Stimulated activated memory B cell treated with anti-CD40 and anti-IgM and Interleukin-4, amounts not matched to agents 10 μg/mL and 1 μg/mL and 100 μg/mL, for 72 hours (primary cell): ENCODE measurements at places on chromosomes 4 and X.

DNA sequence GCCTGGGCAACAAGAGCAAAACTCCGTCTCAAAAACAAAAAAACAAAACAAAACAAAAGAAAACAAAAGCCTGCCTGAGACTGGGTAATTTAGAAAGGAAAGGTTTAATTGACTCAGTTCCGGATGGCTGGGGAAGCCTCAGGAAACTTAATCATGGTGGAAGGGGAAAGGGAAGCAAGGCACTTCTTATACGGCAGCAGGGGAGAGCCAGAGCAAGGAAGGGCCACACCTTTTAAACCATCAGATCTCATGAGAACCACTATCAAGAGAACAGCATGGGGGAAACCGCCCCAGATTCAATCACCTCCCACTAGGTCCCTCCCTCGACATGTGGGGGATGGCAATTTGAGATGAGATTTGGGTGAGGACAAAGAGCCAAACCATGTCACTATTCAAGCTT, 122.2 kb downstream of the UBE2K start:
- no peak for ATAC-seq

- no peak for ATAC-seq
These were observed 6.4 kb upstream of the DCUN1D4 start for GRCh38 chr4:51836549-51836948.

- no peak for ATAC-seq
These were observed 277.3 kb upstream of the HAND2 start for GRCh38 chr4:173807347-173807746.

DNA sequence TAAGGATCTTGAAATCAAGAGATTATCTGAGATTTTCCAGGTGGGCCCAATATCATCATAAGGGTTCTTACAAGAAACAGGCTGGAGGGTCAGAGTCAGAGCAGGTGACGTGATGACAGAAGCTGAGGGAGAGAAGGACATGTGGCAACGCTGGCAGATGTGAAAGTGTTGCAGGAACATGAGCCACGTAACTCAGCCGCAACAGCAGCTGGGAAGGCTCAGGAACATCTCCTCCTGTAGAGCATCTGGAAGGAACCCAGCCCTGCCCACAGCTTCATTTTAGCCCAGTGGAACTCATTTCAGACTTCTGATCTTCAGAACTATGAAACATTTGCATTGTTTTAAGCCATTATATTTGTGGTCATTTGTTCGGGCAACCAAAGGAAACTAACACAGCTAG, 156.3 kb upstream of the VEGFC start:
- no peak for ATAC-seq

GRCh38 chr4:122617597-122618593, 3.0 kb downstream of the IL21 start:
- ATAC-seq, result no peak

GRCh38 chr4:6942238-6942800, 32.7 kb downstream of the TBC1D14 start:
- peak; percentile 69 for ATAC-seq

GRCh38 chr4:38097818-38098217, 137.6 kb downstream of the PTTG2 start:
- no peak for ATAC-seq

GRCh38 chr4:151538963-151539362, 130.0 kb downstream of the FHIP1A start:
- ATAC-seq, result no peak

DNA sequence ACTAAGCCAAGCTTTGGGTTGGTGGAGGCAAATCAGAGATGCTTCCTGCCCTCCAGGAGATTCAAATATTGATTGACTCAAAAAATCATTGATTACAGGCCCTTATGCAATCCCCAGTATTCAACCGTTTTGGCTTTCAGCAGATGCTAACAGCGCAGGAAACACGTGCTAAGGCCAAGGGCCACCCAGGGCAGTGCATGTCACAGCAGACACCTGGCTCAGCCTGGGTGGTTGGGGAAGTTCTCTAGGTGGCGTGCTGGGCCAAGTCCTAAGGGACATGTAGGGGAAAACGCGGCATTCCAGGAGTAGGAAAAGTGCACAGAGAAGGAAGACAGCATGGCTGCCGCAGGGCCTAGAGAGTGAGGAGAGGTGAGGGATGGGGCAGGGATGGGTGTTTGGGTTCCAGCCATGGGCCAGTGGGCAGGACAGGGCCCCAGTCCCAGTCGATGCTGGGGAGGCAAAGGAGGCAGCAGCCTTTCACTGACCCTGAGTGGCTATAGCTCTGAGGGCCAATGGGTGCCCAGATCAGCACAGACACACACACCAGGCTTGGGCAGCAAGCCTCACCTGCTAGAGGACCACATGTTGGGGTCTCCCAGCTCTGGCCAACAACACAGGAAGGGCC, 239.1 kb downstream of the EVC2 start:
- no peak for ATAC-seq

DNA sequence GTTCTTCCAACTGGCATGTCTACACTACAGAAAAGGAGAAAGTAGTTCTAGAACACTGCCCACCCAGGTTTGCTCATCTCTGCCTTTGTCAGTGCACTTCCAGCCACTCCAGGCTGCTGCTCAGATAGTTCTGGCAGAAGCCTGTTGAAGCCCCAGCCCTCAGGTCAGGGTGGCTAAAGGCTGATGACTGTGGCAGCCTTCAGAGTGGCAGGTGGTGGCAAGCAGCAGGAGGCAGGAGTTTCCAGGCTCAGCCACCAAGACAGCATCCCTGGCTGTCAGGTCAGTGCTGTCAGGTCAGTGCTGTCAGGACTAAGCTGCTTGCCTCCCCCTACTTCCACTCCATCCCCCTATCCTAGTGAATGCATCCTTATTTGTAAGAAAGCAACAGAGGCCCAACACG, 100.4 kb downstream of the MAMLD1 start:
- no peak for ATAC-seq

DNA sequence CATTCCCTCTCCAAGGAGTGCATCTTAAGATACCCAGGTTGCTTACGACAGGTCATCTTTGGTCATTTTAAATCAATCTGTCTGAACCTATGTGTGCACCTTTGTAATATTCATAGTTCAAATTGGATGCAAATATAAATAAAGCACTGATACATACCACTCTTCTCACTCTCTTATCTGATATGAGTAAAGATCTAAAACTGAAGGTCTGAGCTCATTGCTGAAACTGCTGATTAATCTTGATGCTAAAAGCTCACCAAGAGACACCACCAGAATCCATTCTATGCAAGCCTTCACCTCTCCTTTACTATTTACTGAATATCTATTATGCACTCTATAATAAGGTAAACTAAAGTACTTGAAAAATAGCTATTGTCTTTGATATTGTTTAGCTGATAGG, 16.6 kb downstream of the HSD17B13 start:
- ATAC-seq, result no peak

DNA sequence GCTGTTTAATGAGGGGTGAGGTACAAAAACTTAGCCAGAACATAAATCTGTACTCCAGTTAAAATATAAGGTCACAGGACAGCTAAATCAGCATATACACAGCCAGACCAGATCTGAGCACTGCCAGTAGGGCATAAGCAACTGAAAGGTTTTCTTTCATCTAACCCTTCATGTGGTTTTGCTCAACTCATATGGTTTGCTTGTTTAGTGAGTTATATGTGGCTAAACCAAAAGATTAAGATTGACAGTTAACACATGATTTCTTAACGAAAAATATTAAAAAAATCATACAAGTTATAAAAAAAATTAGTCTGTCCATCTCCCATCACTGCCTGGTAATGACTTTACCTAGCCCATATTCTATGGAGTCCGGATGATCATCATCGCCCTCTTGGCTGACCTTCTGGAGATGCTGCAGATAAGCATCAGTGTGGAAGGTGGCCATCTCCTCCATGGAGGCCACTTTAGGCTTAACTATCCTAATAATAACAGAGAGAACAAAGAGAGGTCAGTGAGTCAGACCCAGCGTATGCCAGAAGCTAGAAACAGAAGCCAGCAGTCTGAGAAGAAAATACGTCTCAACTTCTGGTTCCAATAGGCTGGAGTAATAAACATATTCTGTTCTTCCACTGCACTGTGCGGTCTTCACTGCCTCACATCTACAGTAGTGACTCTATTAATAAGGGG, 4.1 kb downstream of the HDAC8 start:
- ATAC-seq, result no peak

- no peak for ATAC-seq
These were observed 2.9 kb downstream of the ANOS1 start for GRCh38 chrX:8728932-8729535.
